ENCODE measurements at places on chromosomes 5 and 9.

DNA sequence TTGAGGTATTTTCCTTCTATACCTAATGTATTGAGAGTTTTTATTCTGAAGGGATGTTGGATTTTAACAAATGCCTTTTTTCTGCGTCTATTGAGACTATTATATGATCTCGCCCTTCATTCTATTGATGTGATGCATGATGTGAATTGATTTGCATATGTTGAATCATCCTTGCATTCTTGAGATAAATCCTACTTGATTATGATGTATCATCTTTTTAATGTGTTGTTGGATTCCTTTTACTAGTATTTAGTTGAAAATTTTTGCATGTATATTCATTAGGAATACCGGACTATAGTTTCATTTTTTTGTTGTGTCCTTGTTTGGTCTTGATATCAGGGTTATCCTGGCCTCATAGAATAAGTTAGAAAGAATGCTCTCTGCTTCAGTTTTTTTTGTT, 169.7 kb downstream of the NPR3 start:
- DNase-seq = no peak

GRCh38 chr9:35945341-35946018, 12.5 kb downstream of the OR2S2 start:
- peak; percentile 24 for DNase-seq

GRCh38 chr9:99114846-99115500, 10.1 kb downstream of the TGFBR1 start:
- DNase-seq = no peak

GRCh38 chr5:138640646-138641254, 65.5 kb upstream of the HSPA9 start:
- no peak for DNase-seq

GRCh38 chr5:53545744-53546143, 14.7 kb upstream of the NDUFS4 start:
- DNase-seq = no peak

- DNase-seq = no peak
Observed at GRCh38 chr5:60792438-60792837, 51.6 kb downstream of the ELOVL7 start.

- no peak for DNase-seq
Observed at GRCh38 chr5:31759925-31760324, 121.0 kb downstream of the PDZD2 start.

- DNase-seq = no peak
Observed at GRCh38 chr5:132298298-132299212, 4.4 kb downstream of the SLC22A4 start.

DNA sequence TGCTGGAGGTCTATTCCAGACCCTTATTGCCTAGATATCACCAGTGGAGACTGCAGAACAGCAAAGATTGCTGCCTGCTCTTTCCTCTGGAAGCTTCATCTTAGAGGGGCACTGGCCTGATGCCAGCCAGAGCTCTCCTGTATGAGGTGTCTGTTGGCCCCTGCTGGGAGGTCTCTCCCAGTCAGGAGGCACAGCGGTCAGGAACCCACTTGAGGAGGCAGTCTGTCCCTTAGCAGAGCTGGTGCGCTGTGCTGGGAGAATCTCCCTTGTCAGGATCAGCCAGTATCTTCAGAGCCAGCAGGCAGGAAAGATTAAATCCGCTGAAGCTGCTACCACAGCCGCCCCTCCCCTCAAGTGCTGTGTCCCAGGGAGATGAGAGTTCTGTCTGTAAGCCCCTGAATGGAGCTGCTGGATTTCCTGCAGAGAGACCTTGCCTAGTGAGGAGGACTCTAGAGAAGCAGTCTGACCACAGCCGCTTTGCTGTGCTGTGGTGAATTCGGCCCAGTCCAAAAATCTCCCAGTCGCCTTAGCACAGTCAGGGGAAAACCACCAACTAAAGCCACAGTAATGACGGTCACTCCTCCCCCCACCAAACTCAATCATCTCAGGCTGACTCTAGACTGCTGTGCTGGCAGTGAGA, 124.1 kb downstream of the JAKMIP2 start:
- no peak for DNase-seq

DNA sequence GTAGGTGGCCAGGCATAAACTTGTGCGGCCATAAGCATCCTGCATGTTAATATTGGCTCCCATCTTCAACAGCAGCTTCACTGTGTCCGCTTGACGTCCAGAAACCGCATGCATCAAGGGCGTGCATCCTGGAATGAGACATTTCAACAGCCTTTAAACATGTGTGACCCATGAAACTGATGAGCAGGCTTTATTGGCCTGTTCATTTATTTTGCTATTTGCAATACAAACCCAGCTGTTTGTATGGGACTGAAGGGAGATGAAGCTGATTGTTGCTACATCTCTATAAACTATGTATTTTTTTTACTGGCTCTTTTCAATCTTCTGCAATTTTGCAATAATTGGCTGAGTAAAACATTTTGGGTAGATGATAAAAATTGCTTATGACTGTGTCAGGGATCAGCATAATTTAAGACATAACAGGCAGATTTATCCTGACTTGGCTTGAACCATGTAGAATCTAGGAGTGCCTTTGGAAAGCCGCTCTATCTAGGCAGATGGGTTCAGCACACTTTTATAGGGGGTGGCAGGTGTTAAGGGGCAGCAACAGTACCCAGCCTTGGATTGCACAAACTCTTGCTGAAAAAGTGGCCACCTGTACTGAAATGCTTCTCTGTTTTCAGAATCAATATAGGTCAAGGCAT, 56.9 kb downstream of the ANKRD55 start:
- DNase-seq = no peak

DNA sequence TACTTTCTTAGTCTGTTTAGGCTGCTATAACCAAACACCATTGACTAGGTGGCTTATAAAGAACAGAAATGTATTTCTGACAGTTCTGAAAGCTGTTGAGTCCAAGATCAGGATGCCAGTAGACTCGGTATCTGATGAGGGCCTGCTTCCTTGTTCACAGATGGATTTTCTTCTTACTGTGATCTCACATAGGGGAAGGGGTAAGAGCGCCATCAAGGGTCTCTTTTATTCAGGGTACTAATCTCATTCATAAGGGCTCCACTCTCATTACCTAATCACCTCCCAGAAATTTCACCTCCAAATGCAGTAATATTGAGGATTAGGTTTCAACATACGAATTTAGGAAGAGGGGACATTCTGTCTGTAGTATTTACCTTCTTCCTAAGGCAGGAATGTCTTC, 384.0 kb upstream of the DMAC1 start:
- no peak for DNase-seq

GRCh38 chr5:34656700-34657273, 659 bp downstream of the RAI14 start:
- DNase-seq = no peak

DNA sequence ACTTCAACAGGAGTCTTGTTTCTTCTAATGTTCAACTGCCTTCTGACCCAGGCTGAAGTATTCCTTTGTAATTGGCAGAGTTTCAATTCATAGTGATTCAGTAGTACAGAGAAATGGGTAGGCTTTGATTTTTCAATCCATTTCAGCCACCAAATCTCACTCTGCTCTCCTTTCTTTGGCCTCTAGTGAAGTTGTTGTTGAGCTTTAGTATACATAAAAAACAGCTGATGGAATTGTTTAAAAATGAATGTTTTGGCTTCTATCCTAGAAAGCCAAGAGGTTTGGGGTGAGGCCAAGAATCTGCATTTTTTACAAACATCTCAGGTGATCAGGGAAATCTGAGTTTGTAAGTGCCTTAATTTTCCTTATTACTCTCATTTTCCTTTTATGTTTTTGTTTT, 182.9 kb upstream of the MAP1B start:
- DNase-seq = no peak

- no peak for DNase-seq
Observed at GRCh38 chr5:78899922-78900362, 85.2 kb downstream of the ARSB start.

GRCh38 chr9:74543145-74543544, 46.0 kb downstream of the RORB start:
- DNase-seq = no peak

- DNase-seq = no peak
Observed at GRCh38 chr9:136650648-136651047, 12.1 kb upstream of the EGFL7 start.

GRCh38 chr9:37760416-37761161, 7.0 kb downstream of the TRMT10B start:
- DNase-seq = no peak

DNA sequence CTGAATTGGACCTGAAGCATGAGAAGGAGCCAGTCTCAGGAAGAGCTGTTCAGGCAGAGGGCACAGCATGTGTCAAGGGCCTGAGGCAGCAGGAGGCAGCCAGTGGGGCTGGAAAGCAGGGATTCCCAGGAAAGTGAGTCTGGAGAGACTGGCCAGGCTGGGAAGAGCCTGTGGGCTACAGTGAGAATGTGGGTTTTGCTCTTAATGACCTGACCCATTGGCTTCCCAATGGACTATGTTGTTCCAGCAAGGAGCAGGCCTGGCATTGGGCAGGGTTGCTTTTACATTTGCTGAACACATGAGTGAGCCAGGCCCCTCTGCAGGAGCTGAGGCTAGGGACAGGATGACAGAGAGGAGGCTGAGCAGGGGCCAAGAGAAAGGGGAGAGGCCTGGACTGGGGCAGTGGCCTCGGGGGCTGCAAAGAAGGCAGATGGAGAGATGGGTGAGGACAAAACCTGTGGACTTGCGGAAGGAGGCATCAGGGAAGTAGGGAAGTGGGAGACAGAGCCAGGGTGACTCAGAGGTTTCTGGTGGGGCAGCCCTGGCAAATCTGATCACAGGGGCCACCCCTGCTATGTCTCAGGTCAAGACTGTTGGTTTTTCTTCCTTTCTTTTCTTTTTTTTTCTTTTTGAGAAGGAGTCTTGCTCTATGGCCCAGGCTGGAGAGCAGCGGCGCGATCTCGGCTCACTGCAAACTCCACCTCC, 65.9 kb upstream of the NEK6 start:
- DNase-seq = no peak

DNA sequence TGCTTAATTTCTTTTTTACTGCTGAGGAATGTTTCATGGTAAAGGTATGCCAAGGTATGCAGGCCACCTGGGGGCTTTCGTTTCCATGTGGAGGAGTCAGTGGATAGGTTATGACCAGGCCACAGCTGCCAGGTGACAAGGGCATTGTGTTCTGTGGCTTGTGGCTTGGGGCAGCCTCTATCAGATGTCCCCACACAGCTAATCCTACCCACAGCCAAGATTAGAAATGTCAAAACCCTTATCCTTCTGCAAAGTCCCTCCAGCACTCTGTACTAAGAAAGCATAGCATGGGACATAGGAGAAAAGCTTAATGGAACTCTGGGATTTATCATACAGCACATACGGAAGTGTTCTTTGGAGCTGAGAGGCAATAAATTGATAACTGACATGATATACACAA, 171.2 kb upstream of the S1PR3 start:
- no peak for DNase-seq

DNA sequence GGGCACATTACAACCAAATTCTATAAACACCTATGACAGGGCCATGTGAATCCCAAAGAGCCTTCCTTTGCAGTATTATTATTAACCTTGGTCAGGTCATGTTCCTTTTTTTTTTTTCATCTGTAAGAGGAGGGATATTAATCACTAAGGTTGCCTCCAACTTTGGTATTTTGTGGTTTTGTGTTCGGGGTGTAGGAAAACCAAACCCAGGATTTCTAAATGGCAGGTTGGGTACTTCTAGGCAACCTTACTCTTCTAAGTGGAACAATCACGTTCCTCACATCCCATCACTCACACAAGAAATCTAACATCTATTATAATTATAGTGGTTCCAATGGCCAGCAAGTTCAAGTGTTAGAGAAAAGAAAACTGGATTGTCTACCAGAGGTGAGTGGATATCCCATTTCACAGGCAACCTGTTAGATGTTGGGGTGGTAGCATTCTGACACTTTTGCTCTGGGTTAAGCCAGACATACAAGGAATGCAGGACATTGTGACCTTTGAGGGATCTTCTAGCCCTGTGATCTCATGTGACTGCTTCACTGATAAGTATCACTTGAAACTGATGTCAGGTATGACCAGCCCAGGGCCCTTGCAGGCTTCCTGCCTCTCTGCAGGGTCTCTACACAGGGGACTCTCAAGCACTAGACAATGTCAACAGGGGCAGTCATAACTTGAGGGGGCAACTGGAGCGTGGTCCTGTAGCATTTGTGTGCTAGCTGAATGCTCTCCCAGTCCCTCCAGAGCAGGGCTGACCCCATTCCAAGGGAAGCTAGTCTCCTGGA, 126.2 kb upstream of the VLDLR start:
- no peak for DNase-seq

- peak; percentile 25 for DNase-seq
Observed at GRCh38 chr9:100427366-100428263, 672 bp downstream of the MSANTD3 start.

GRCh38 chr9:16175461-16175860, 622.6 kb downstream of the CCDC171 start:
- no peak for DNase-seq

DNA sequence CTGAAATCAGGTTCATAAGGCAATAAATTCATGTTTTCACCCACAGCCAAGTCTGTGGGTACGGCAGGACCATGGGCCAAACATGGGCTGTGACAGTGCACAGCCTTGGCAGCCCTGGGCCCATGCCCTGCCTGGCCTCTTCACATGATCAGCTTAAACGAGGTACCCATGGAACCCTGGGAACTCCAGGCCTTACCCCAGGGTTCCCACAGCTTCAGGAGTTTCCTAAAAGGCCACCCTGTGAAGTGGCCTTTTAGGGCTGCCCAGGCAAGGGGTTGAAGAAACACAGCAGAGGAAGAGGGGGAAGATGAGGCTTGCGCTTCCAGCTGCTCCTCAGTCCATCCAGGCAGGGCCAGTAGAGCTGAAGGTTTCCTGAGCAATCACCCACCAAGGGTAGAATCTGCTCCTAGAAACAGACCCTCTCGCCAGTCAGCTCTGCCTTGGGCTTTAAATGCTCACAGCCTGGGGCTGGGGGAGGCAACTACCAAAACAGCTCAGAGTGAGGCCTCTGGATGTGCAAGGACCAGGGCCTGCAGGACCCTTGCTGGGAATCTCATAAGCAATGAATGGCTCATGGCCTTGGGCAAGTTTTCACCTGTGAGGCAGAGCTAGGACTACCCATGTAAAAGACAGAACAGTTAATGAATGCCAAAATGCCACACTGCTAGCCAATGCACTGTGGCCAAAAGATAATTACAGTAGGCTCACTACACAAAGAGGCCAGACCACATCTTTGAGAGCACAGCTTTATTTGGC, 79.3 kb upstream of the LRRTM2 start:
- DNase-seq = no peak

DNA sequence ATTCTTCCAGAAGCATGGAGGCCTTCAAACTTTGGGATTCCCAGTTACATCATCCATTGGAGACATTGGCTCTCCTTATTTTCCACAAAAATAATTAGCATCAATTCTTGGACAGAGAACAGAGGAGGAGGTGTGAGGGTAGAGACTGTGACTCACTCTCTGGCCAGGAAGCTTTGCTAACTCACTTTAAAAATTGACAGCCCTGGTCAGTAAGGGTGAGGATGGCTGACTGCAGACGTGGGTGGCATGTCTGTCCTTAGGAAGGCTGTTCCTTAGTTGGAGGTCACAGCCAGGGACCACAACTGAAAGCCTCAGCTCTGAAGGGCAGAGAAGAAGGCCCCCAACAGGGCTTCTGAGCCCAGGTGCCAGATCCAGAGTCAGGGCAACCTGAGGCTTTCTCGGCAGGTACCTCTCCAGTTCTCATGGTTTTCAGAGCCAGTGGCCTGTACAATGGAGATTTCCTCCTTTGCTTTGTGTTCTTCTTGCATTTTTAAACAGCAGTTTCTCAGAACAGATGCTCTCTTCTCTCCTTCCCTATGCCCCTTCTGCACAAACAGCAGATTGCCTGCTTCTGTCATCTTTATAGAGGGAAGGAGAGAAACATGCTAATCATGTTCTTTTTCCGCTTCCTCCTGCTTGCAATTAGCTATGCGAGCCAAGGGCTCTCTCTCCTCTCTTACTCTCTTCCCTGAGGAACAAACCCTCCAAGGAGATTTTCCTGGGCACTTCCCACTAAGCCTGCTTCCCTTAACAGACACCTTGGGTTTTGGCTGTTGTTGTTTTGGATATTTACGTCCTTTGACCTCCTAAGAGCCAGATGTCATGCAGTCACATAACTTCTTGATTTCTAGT, 92.5 kb upstream of the ZNF366 start:
- DNase-seq = no peak

Measured in activated CD4-positive, alpha-beta T cell treated with anti-CD3 and anti-CD28 coated beads, Interleukin-2, amount 50 U/mL, for 24 hours (primary cell).